Retina (tissue), 1 donor: ENCODE measurements at places on chromosomes 6 and 20.

GRCh38 chr6:15461127-15461944, 201.5 kb downstream of the DTNBP1 start:
- no peak for DNase-seq

DNA sequence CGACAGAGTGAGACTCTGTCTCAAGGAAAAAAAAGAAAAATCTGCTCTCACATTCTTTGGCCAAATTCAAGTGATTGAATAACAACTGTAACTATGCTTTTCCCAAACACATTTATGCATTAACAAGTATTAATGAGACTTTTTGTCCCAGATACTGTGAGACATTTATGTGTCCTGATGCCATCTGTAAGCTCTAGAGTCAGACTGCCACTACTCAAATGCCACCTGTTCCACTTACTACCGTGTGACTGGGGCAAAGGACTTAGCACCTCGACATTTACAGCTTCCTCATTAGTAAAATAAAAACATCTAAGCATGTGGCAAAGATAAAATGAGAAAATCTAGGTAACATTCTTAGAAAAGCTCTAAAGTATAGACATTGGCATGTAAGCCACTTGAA, 178.1 kb upstream of the MARCKS start:
- no peak for DNase-seq

DNA sequence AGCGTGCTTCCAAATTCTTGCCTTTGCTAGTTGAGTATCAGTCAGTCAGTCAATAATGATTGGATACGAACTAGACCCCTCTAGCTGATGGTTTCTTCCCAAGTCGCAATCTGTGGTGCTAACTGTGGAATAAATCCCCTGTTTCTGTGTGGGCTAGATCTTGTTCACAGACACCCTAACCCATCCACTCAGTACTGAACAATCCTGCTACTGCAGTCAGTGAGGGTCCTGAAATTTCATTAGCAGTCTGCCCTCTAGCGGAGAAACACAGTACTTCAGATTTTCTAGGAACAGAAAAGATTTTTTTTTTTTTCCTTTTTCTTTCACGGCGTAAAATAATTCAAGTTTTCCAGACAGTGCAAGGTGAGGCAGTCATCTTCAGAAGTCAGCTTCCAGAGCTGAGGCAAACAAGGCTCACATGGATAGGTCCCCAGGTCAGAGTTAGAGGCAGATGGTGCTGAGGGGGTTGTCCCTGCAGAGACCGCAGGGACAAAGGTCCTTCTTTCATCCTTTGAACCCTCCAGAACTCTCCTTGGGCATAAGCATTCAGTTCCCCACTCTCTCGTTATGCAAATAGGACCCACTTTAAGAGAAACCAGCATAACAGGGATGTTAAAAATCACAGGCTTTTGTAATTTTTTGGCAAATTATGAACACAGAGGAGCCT, 119.6 kb downstream of the SCML4 start:
- peak; percentile 68 for DNase-seq

DNA sequence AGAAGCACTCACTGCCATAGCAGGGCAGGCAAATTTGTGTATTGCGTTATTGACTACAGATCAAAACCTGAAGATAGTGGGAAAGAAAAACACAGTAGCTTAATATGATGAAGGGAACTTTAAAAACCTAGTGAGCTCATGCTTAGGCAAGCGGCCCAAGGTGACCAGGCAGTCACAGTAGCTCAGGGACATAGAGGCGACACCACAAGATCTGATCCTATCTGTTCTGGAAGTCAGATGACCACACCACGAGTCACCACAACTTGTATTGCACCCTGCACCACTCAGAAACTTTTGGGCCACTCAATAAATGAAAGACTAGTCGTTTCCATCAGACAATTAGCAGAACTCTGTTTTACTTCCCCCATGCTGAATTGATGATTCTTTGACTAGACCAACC, 4.9 kb downstream of the CLIC5 start:
- no peak for DNase-seq

DNA sequence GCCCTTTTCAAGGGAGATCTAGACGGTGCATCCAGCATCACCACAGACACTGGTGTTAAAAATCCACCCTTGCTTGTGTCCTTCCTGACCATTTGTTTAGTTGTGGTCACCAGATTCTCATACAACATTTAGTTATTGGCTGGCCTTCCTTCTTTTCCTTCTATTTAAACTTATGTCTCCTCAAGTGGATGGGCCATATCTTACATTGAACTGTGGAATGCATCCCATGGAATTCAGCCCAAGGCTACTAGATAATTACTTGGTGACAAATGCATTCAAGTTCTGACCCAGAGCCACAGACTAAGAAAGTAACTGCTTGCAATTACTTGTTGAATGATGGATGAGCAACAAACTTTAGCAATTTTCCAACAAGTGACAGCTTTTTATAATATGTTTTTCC, 198.9 kb upstream of the SSTR4 start:
- DNase-seq = no peak

DNA sequence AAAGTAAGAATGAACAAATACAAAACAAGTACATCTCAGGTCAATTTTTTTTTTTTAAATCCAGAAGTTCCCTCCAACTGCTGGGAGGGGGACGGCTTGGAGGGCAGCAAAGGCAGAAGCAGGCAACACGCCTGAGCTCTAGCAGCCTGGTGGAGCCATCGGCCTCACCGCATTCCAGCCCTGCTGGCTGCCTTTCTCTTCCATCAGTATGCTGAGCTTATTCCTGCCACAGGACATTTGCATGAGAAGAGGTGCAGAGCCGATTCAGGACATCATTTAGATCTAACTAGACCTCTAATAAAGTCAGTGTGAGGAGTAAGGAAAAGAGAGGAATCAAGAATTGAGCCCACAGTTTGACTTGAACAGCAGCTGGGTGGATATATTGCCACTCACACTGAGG, 318.8 kb downstream of the ZFAND3 start:
- DNase-seq = no peak

GRCh38 chr6:100633096-100633777, 168.5 kb upstream of the SIM1 start:
- DNase-seq = no peak

GRCh38 chr20:24767623-24768100, 181.4 kb upstream of the CST7 start:
- no peak for DNase-seq
